ENCODE measurements at places on chromosomes 3 and 15.

DNA sequence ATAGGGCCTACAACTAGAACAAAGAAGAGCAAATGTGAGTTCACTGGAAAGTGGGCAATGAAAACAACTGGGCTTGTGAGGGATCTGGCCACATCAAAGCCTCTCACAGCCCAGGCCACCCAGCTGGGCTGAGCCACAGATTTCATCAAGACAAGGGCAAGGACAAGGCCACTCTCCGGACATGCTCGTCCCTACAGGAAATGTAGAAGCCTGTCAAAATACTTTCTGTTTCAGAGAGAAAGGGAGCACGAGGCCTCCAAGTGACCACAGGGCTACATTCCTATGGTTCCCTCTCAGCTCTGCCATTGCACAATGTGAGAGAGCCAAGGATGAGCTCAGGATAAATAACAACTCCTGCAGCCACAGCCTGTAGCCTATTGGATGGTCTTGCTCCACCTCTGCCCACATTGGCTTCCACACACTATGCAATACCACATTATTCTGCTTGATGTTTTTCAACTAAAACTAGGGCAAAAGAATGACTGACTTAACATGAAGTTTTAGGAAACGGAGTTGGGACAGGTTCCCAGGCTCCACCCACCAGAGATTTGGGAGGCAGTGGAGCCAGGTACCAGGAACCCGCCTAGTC, 12.1 kb downstream of the TBC1D2B start:
- no peak for DNase-seq

DNA sequence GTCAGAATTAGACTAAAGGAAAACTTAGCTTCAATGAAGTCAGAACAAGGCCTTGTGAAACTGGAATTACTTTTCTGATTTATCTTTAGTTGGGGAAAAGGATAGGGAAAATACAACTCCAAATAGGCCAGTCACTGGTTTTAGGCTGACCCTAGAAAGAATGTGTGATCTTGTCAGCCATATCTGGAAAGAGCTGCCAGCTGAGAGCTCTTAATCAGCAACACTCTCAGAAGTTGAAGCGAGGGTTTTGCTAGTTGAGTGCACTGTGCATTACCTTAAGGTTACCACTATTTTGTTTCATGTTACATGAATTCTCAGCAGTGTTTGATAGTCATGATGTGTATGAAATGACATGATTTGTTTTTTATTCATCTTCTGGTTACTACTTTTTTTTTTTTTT, 905.3 kb upstream of the ALCAM start:
- DNase-seq: no peak

- no peak for DNase-seq
These were observed 74.4 kb downstream of the CDIN1 start for GRCh38 chr15:36653851-36654250.

DNA sequence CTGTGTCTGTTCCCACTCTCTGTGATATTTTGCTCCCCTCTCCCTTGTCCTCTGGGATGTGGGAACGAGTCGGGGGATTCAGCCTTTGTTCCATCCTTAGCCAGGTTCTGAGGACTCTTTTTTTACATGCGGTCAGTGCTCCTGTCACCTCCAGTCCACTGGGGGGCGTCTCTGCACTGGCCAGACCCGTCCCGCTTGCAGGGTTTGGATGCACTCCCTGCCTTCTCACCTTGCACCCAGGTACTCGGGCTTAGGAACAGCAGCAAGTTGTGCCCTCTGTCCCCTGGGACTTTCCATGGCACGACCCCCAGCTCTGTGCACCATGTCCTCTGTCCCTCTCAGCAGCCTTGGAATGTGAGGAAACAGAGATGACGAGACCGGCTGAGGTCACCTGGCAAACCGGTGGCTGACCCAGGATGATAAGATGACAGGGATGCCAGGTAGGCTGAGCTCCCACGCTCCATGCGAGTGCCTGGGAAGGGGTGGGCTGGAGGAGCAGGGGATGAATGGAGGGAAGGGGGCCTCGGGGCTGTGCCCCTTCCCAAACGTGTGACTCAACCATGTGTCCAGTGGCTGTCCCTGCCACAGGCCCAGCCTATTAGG, 27.3 kb upstream of the FGD5 start:
- DNase-seq: peak; percentile 8

DNA sequence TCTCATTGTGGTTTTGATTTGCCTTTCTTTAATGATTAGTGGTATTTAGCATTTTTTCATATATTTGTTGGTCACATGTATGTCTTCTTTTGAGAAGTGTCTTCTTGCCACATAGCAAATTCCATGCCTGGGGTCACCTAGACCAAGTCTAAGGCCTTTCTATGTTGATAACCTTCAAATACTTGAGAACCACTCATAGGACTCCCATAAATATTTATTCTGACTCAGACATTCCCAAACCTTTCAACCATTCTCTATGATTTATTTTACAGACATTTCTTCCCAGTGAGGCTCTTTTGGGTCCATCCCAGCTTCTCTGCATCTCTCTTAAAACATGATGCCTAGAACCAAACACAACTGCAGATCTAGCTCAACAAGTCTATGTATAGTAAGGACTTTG, 69.2 kb downstream of the ATP8B4 start:
- no peak for DNase-seq

DNA sequence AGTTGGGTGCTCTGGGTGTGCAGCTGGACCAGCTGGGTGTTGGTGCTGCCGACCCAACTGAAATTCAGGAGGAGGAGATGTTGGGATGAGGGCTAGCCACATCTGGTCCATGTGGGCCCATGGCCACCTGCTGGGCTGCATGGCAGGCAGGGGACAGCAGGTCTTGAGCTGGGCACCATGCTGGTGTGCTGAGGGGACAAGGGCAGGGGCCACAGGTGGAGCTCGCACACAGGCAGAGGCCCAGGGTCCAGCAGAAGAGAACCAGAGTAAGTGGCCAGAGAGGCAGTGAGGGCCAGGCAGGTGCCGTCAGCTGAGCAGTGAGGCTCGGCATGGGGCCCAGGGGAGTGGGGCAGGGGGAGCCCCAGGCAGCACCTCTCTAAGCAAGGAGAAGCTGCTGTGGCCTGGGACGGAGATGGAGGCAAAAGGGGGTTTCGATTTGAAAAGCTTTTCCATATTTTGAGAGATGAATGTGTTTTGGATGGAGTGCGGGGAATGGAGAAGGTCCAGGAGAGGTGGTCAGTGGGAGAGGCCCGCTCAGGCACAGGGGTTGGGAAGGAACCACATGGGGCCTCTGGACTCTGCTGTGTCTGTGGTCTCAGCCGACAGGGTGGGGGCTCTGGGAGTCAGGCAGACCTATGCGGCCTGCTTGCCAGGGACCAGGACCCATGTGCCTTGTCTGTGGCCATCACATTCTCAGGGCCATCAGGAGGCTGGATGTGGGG, 30.5 kb upstream of the PLXNA1 start:
- no peak for DNase-seq

GRCh38 chr3:100225883-100226282, 34.9 kb upstream of the TBC1D23 start:
- DNase-seq: no peak

GRCh38 chr15:94587113-94587512, 355.8 kb downstream of the MCTP2 start:
- no peak for DNase-seq

DNA sequence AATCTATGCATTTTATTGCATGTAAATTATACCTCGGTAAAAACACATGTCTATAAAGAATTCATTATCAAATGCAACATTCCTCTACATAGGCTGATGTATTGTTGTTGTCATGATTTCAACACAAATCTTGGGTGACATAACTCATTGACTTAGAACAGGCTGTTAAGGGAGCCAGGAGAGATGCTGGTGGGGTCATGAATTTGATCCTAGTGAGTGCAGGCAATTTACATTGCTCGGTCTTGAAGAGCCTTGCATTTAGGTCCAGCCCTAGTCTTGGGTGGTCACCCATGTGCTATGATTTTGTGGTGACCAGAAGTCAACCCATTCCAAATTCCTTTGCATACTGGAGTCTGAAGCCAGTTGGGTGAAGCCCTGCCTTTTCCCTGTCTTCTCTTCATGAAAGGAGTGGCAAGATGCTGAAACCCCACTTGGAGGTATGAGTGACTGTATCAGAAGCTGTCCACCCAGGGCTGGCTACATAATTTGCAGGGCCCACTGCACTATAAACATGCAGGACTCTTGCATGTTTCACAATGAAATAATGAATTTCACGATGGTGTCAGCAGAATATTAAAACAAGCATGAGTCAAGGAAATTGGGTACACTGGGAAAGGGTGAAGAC, 59.2 kb downstream of the RPLP1 start:
- DNase-seq: no peak

GRCh38 chr3:171827836-171828458, 15.2 kb upstream of the TMEM212 start:
- DNase-seq: no peak

DNA sequence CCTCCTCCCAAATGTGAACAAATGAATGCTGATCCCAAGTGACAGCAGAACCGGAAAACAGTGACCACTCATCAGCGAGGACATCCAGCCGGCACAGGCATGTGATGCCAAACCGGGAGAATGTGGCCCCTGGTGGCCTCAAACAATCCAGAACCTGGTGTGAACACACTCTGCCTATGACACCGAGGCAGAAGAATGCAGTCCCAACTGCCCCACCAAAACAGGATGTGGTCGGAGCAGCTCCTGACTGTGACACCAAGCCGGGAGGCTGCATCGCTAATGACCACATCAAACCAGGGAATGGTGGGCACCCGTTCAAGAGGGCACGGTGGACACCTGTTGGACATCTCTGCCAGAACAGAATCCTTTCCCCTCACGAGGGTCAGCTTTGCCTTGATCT, 15.4 kb downstream of the SCN5A start:
- DNase-seq: no peak

- DNase-seq: no peak
These were observed 822.4 kb upstream of the CADM2 start for GRCh38 chr3:84136425-84136824.

DNA sequence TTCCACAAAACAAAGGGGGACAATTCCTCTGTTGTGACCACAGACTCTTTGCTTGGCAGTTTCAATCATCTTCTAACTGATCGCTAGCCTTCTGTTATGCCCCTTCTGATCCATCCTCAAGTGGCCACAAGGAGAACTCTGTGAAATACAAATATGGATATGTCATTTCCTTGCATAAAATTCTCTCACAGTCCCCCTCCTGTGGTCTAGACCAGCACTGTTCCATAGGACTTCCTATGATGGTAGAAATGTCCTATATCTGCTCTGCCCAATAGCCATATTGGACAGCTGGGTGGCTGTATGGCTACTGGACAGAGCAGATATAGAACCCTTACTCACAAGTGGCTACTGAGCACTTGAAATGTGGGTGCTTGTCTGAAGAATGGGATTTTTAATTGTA, 25.9 kb upstream of the SNRK start:
- no peak for DNase-seq

DNA sequence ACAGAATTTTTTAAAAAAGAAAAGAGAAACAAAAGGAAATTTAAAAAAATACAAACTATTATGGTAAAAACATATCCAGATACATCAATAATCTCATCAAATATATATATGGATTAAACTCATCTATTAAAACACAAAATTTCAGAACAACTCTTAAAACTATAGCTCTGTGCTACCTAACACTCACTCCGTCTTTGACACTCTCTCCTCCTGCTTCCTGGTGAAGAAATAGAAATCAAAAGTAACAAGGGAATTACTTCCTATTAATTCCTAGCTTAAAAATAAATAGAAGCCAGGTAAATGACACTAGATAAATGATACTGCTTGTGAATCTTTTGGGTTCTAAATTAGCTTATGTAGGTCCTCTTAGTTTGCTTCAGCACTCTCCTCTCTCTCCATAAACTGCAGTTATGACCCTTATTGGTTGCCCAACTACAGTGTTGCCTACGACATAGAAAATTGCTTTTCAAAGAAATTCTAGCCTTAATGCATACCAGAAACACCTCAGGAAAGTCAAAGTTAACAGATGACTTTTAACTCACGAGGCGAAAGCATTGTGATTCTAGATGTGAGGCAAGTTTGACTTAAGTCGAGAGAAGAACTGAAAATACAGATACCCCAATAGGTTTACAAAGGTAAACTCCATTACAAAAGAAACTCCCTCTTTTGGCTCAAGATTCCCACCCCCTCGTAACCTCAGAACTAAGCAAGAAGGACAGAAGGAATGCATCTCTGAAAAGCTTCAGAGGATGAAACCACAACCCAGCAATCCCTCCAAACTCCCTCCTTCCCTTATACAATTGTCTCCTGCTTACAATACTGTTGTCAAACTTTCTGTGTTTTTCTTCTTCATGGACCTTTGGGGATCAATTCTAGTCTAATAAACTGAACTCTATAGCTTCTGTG, 394.7 kb downstream of the FGF12 start:
- no peak for DNase-seq

- no peak for DNase-seq
These were observed 189.5 kb upstream of the WNT5A start for GRCh38 chr3:55676643-55677042.

GRCh38 chr15:89399238-89400115, 64.9 kb upstream of the POLG start:
- no peak for DNase-seq

- no peak for DNase-seq
These were observed 38.6 kb downstream of the MGLL start for GRCh38 chr3:127783642-127784160.

GRCh38 chr3:164679245-164679644, 399.1 kb downstream of the SI start:
- DNase-seq: no peak

DNA sequence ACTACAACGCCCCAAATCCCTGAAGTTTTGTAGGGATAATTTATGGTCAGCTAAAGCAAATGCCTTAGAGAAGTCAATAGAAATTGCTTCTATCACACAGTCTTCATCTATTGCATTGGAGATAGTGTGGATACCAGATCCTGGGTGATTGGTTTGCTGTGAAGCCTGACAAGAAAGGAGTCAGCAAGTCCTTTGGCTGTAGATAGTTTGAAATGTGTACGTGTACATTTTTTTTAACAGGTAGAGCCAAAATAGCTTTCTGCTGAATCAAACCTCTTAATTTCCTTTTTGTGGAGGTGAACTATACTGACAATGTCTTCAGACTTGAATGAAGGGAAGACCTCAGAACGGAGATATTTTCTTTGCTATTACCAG, 312.3 kb downstream of the ZBBX start:
- DNase-seq: no peak

GRCh38 chr15:26134152-26134551, 271.0 kb upstream of the ATP10A start:
- DNase-seq: no peak

GRCh38 chr3:194049394-194049793, 86.6 kb upstream of the HES1 start:
- no peak for DNase-seq

DNA sequence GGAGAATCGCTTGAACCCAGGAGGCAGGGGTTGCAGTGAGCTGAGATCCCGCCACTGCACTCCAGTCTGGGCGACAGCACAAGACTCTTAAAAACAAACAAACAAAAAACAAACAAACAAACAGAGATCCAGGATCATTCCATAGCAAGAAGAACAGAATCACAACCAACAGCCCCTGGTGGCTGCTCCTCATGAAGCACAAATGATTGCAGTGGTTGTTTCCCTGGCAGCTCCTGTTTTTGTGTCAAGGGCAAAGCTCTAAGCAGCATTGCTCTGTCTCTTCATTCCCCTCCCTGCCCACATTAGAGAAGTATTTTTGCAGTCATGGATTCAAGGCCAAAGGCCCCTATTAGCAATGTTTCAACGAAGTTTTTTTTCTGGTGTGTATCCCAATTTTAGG, 25.8 kb upstream of the BLM start:
- DNase-seq: no peak
